ENCODE measurements at places on chromosomes 3 and 15.

DNA sequence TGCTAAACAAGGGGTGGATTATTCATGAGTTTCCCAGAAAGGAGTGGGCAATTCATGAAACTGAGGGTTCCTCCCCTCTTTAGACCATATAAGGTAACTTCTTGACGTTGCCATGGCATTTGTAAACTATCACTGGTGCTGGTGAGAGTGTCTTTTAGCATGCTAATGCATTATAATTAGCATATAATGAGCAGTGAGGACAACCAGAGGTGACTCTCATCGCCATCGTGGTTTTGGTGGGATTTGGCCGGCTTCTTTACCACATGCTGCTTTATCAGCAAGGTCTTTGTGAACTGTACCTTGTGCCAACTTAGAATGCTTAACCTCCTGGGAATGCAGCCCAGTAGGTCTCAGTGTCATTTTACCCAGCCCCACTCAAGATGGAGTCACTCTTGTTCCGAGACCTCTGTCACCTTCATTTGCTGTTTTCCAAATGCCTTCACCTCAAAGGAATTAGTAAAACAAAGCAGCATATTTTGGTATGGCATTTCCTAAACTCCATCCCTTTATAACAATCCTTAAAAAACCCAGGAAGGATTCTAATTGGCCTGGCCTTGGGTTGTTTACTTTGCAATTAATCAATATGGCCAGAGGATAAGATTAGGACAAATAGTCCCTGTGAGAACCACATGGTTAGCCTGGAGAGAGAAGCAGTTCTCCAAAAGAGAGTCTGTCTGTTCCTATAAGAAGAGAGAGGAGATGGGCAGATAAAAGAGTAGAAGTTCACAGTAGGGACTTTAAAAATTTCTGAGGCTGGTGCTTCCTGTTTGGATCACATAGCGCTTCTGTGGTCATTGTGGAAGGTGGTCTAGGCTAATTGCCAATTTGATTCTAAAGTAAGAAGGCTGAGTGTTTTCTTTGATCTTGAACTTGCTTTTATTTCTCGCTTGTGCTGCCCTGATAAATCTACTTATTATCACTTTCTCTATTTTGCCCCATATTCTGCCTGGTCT, 155.2 kb upstream of the EOMES start:
- no peak for DNase-seq

DNA sequence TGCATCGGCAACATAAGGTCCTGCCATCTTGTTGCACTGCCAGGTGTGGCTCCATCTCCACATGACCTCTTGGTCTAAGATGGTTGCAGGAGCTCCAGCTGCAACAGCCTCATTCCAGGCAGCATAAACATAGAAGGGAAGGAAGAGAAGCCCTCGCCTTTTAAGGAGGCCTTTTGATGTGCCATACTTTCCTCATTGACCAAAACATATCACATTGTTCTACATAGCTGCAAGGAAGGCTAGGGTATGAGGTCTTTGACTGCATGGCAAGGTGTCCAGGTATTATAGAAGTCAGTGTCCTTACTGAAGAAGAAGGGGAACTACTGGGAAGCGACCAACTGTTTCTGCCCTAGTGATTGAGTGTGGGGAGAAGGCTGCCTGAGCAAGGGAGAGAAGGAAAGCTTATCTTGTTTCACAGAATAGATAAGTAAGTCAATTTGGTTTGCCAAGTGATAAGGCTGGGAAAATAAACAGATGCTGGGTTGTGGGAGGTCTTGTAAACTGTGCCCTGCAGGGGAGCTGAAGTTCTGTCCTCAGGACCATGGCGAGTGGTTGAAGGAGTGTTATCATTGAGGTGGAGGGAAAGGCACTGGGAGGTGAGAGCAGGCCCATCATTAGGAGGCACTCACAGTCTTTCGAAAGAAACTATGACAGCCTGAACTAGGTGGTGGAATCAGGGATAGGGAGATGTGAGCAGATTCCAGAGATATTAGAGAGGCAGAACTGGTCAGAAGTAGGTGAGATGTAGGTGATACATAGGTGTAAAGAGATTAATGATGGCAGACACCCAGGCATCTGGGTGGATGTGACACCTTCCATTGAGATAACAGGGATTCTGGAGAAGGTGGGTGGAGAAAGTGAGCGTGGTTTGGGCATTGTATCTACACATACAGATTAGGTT, 93.8 kb upstream of the IGF1R start:
- DNase-seq: no peak

DNA sequence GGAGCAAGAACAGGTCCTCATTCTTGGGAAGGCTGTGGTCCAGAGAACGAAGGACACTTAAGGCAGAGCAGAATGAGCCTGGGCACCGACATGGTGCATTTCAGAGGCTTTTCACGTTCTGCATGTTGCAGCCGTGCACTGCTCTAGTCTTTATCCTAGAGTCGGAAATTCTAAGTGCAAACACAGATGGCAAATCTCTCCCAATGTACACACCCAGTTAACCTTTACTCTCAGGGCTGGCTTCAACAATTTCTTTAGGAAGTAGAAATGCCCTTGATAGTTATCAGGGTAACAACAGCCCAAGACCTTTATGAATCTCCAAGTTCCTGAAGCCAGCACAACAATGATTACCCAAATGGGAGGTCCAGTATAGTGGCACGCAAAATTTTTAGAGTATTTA, 39.1 kb upstream of the LRTM1 start:
- DNase-seq: no peak

DNA sequence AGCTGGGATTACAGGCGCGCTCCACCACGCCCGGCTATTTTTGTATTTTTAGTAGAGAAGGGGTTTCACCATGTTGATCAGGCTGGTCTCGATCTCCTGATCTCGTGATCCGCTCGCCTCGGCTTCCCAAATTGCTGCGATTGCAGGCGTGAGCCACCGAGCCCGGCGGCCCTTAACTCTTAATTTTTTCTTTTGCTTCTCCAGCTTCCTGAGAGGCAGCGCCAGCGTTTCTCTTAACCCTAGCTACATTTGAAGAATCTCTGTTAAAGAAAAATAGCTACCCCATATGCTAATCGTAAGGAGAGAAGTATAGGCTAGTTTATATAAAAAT, 465 bp upstream of the GK5 start:
- no peak for DNase-seq

GRCh38 chr3:1726741-1727140, 371.9 kb upstream of the CNTN4 start:
- DNase-seq: no peak

GRCh38 chr3:71369701-71370391, 213.7 kb downstream of the FOXP1 start:
- peak; percentile 83 for DNase-seq

GRCh38 chr15:28125673-28126651, 26.8 kb upstream of the OCA2 start:
- peak; percentile 59 for DNase-seq

GRCh38 chr3:94001191-94001590, 21.2 kb downstream of the ARL13B start:
- DNase-seq: no peak

Measured in renal cortical epithelial cell (primary cell).